ENCODE measurements at places on chromosomes 16 and 17. TPM values are rescaled to one million over a fixed set of nuclear protein-coding genes. Genes with fewer than 3 reads are reported as not detected.

Gene NPEPPS
- 65.7 TPM for total RNA-seq

Gene SLC35G6
- total RNA-seq = not detected

Gene CD7
- total RNA-seq = 0.20 TPM

Gene MGAT5B
- 24.0 TPM for total RNA-seq

Gene HSF4
- total RNA-seq = 13.5 TPM

Gene RPS15A
- 2,310 TPM for total RNA-seq

Gene CEP295NL
- total RNA-seq = 0.39 TPM

Gene TSPAN10
- 5.0 TPM for total RNA-seq

Gene FOXC2
- 2.2 TPM for total RNA-seq

Gene NRN1L
- not detected for total RNA-seq

Gene GAN
- total RNA-seq = 2.8 TPM

Gene TP53TG3
- total RNA-seq = 0.57 TPM

Gene NOXO1
- total RNA-seq = 0.27 TPM

Gene ZKSCAN2
- total RNA-seq = 2.2 TPM

Gene IL34
- 0.44 TPM for total RNA-seq

Gene NPIPA3
- 1.0 TPM for total RNA-seq

Gene MYL11
- total RNA-seq = not detected

Gene QRICH2
- 0.91 TPM for total RNA-seq

Gene HS3ST4
- not detected for total RNA-seq

Gene MYCBPAP
- total RNA-seq = 0.94 TPM

Gene RHBDF1
- 19.8 TPM for total RNA-seq

Gene HS3ST6
- 3.2 TPM for total RNA-seq

Gene ASGR2
- not detected for total RNA-seq

Gene CCR7
- total RNA-seq = 0.85 TPM

Gene CLEC10A
- total RNA-seq = not detected

Gene ITGAE
- 88.2 TPM for total RNA-seq

Gene HOXB9
- 9.1 TPM for total RNA-seq

Gene KRT28
- total RNA-seq = not detected

Gene TBC1D26
- total RNA-seq = not detected

Gene MPV17L
- 4.6 TPM for total RNA-seq

Gene WNT3
- total RNA-seq = 5.6 TPM

Gene CDRT4
- 2.6 TPM for total RNA-seq

Gene RUNDC3A
- total RNA-seq = 0.90 TPM

Gene TBC1D3I
- total RNA-seq = 0.15 TPM

Gene CACNG1
- total RNA-seq = not detected

Gene NETO2
- total RNA-seq = 104 TPM

Gene MYH1
- not detected for total RNA-seq

Gene SLC47A2
- total RNA-seq = 0.14 TPM

Gene RPL13
- total RNA-seq = 4,247 TPM

Gene SLC12A3
- not detected for total RNA-seq

Gene RSAD1
- total RNA-seq = 37.7 TPM

Gene ABCC11
- total RNA-seq = 0.06 TPM

Gene KCNJ12
- 0.96 TPM for total RNA-seq

Gene ABCA3
- total RNA-seq = 15.1 TPM

Gene SULT1A1
- total RNA-seq = 5.0 TPM

Gene BORCS6
- total RNA-seq = 5.2 TPM

Gene CYB5D1
- total RNA-seq = 22.7 TPM

Gene GCGR
- 0.43 TPM for total RNA-seq

Measured in A549 treated with CpdA at 1 μM for 4 hours (cell line).